ENCODE measurements at places on chromosomes 11 and 22.

DNA sequence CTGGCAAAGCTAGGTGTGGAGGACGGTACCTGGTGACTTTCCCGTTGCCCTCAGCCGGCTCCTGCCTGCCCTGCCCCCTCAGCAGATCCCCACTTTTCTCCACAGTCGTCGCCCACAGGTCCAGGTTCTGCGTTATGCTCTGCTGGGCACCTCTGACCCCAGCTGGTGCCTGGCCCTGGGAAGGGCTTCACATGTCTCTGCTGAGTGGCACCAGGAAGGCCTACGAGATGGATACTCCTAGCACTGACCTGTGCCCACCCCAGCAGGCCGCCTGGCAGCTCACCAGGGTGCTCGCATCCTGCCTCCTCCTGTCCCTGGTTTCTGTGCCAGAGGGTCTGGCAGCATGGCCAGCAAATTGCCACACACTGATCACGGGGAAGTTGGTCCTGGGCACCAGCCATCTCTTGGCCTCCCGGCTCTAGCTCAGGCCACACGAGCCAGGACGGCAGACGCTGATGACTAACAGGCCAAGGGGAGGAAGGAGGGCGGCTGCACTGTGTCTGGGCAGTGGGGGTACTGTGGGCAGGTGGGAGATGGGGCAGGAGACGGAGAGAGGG lies 13.8 kb downstream of the CARS1 start:
- no peak for DNase-seq

GRCh38 chr22:46764140-46764680 lies 1.8 kb downstream of the TBC1D22A start:
- DNase-seq: no peak

DNA sequence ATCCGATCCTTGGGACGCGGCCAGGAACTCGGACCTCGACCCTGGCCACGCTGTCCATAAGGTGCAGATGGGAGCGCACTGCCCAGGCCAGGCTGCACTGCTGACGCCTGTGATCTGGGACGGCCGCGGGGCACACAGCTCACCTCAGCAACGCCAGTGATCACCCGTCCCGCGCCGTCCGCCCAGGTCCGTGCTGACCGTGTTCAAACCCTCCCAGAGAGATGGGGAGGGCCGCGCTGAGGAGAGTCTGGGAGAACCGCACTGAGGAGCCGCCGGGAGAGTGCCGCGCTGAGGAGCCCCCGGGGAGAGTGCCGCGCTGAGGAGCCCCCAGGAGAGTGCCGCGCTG lies 636 bp downstream of the KCNQ1OT1 start:
- DNase-seq: no peak

DNA sequence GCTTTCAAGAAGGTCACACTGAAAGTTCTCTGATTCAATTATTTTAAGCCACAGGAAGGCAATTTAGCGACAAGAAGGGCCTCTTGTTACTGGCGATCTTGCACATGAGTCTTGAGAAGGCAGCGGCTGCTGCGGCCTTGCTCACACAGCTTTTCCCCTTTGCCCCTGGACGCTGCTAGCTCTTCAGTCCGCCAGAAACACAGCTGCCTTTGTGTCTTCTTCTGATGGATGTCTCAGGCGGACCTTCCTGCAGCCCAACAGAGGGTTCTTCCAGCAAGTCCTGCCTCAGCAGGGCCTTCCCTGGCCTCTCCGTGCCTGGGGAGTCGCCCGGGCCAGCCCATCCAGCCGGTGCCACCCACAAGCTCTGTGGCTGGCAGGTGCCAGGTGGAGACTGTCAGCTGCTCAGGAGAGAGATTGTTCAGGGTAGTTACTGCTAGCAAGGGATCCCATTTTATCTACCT lies 59.4 kb downstream of the PKNOX2 start:
- peak; percentile 6 for DNase-seq

DNA sequence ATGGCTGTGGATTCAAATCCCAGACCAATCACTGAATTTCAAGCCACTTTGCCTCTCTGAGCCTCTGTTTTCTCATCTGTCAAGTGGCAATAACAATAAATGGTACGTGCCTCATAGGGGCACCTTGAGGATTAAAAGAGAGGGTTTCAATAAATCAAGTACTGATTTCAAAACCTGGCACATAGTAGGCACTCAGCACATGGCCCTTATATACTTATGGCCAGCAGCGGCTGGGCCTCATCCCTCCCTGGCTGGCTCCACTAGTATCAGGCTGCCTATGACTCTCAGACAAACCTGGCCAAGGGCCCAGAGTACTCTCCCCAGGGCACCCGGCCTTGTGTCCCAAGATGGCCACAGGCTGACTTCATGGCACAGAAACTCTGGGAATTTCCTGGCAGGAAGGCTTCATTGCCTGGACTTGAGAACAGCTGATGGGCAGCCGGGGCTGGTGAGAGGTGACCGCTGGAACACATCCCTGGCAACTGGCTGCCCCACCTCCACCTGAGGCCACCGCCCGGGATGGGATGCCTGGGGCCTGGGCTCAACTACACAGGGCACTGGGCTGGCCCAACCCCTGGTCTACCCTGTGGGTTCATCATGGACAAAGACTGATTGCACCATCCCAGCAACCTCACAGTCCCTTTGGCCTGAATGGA lies 3.4 kb downstream of the FADS3 start:
- no peak for DNase-seq

- no peak for DNase-seq
These were observed 12.1 kb downstream of the IGSF22 start for GRCh38 chr11:18713646-18714442.

GRCh38 chr11:47688111-47688510 lies 27.1 kb downstream of the AGBL2 start:
- DNase-seq: no peak

- no peak for DNase-seq
These were observed 1475.5 kb upstream of the TENM4 start for GRCh38 chr11:80916173-80916798.

DNA sequence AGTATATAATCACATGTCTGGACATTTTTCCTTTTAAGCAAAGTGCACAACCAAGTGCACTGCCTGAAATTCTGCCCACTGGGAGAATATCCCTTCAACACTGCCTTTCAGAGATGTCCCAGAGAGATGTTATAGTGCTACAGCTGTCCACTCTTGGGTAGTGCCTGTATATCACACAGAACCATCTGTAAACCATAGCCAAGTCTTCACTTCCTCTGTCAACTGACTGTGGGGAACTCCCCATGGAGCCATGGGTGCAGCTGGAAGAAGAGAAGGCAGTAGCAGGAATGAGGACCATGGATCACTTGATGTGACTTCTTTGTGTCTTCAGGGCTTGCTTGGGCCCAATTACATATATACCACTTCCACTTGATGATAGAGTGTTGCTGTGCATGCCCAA lies 44.6 kb upstream of the LIN7C start:
- no peak for DNase-seq

- DNase-seq: no peak
These were observed 44.6 kb upstream of the EP300 start for GRCh38 chr22:41047801-41048211.

GRCh38 chr11:67051945-67052488 lies 4.6 kb upstream of the RHOD start:
- no peak for DNase-seq

GRCh38 chr11:44968510-44968909 lies 17.8 kb upstream of the TP53I11 start:
- no peak for DNase-seq

DNA sequence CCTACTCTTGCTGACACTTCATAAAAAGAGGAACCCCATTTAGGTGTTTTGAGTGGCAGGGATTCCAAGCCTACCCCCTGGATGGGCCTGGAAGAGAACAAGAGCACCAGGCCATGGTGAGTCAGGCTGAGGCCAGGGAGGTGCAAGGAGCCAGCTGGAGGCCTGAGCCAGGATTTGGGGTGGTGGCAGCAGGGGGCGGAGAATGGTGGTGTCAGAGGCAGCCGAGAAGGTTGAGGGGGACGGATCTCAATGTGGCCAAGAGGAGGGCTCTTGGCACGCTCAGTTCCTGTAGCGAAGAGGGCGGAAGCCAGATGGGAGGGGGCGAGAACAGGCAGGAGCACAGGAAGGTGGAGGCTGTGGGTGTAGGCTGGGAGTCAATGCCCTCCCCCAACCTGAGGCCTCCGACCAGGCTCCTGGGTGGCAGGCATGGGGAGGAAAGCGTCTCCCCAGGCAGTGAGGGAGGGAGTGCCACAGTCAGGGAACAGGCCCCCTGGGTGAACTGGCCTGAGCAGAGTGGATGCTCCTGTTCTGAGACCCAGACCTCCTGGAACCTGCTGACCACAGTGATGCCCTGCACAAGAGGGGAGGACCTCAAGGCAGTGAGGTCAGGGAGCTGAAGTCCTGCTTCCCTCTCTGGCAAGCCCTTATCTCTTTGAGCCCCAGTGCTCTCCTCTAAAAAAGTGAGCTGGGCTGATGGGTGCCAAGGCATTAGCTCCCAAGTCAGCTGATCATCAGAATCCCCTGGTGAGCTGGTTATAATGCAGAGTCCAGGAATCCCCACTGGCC lies 13.9 kb downstream of the RTN4RL2 start:
- DNase-seq: no peak

- DNase-seq: no peak
These were observed 39.1 kb downstream of the TMEM123 start for GRCh38 chr11:102413497-102413896.

- DNase-seq: no peak
These were observed 86.4 kb downstream of the GGTLC2 start for GRCh38 chr22:22730655-22731373.

DNA sequence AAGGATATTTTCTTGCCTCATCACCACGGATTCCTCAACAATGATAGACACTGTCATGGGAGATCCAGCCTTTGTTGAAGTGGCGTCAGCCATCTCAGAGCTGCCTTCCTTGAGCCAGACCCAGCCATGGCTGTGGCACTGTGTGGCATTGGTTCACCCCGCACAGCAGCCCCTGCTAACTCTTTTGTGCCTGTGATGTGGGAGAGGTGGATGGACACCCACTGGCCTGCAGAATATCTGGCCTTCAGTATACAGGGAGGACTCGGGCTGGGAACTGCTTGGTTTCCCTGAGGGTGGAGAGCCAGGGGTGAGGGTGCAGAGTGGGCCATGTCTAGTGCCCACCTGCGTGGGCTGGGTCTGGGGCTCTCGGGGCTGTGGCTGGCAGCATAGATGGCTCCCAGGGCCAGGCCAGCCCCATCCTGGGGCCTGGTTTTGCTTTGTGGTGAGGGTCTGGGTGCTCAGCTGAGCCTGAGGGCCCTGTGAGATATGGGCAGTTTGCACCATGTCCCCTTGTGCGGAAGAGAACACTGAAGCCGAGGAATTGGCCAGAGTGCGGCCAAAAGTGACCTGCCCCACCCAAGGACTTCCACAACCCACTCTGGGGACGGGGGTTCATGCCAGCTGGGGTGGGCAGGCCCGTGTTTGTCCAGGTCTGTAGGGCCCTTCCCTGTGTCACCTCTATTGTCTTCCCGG lies 6.1 kb downstream of the CLDN5 start:
- DNase-seq: no peak

- DNase-seq: no peak
These were observed 6.7 kb upstream of the ARL14EP start for GRCh38 chr11:30316237-30316636.

GRCh38 chr22:26269572-26269971 lies 100.3 kb downstream of the SEZ6L start:
- DNase-seq: no peak

DNA sequence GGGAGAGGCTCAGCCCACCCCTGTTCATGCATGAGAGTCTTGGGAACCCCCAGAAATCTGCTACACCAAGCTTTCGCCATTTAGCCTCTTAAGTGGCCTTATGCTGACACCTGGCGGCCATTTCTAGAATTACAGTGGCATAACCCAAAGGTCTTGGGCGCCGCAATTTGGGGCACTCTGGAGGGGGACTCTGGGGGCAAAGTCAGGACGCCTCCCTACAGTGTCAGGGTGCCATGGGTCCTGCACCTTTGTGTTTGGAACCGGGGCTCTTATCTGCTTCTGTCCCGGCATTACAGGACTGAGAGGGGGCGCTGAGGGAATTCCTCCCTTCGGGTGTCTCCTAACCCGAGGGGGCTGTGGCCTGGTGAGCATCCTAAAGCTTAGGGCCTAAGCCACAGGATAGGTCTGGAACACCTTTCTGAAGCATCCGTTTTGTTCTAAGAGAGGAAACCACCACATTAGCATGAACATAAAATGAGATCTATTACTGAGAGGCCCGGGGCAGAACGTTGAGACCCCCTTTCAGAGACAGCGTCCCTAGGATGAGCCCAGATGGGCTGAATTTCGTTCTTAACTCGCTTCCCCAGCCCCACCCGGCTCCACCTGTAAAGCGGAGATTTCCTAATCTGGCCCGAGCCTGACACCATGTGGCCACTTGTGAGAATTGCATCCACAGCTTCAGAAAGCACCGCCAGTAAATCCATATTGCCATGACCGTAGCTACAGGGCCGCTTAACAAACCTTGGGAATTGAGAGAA lies 9.3 kb downstream of the INS start:
- peak; percentile 47 for DNase-seq

DNA sequence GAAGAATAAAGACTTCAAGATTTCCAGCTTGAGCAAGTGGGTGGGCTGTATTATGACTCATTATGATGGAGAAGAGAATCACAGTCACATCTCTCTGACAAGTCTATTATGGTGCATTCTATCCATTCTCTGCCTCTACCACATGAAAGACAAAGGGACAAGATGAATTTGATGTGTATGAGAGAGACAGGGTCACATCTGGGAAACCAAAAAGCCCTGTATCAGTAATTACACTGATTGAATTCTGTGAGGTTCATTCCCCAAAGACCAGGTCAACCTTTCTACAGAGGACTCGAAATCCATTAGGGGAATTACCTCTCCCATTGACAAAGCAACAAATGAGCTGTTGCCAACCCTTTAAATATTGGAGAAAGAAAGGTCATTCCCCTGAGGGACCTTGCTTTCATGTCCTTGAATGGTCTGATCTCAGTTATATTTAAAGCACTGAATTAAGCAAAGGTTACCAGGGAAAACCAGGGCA lies 109.6 kb downstream of the USP35 start:
- DNase-seq: no peak

DNA sequence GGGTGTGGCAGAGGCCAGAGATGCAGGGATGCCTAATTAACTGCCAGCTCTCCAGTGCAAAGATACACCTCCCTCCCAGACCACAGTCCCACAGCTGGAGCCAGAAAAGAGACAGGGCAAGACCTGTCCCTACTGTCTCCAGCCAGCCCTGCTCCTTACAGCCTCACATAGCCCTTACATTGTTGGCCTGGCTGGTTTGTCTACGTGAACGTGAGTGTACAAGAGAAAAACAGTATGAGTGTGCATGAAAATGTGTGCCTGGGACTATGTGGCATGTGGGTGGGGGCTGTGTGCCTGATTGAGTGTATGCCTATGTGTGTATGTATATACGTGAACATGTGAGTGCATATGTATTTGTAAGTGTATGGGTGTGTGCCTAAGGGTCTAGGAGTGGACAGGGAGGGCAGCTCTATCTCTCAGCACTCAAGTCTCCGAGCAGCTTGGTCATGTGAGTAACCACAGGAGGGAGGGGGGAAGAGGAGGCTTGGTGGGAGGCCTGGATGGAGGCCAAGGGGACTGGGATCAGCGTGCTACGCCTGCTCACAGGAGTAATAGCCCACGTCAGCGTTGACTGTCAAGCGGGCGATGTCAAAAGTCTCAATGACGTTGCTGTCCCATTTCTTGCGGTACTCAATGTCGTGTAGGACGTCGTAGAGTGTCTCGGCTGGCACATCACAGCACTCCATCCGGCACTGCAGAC lies 6.6 kb upstream of the ARAP1 start:
- DNase-seq: no peak

GRCh38 chr11:93783362-93783761 lies 720 bp upstream of the MED17 start:
- no peak for DNase-seq

All from hypothalamus (tissue), 51 donors.